OCI-M1 (cell line): ENCODE measurements at places on chromosomes 5 and 9.

DNA sequence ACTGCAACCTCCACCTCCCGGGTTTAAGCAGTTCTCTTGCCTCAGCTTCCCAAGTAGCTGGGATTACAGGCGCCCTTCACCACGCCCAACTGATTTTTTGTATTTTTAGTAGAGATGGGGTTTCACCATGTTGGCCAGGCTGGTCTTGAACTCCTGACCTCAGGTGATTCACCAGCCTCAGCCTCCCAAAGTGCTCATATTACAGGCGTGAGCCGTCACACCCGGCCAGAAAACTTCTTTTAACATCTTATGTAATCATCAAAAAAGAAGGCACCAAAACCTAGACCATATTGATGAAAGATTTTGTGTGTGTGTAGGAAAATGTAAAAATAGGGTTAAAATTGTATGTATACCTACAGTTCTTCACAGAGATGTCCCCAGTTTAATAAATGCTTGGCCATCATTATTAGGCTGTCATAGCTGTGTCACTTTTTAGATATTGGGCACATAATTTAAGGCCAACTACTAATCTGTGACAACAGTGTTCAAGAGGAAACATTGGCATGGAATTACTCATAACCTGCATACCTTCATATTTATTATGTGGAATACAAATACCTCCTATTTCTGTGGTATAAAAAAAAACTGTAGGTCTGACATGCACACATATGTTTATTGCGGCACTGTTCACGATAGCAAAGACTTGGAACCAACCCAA is 44.4 kb downstream of the RAD50 start:
- no peak for DNase-seq

DNA sequence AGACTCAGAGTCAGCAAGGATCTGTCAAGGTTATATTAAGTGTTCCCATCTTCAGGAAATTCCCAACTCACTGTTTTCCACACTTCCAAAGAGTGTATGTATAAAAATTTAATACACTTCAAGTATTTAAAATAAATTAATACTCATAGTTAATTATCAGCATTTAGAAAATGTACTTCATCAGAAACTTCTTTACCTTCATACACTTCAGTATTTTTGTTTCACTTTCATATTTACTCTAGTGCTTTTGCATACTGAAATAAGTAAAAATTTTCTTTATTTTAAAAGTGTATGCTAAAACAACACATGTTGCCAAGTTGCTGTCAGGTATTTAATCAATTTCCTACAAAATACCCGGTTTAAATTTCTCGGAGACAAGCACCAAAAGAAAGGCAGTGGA is 16.5 kb downstream of the RICTOR start:
- no peak for DNase-seq

GRCh38 chr5:127536687-127537086 is 19.2 kb downstream of the PRRC1 start:
- DNase-seq, result no peak

DNA sequence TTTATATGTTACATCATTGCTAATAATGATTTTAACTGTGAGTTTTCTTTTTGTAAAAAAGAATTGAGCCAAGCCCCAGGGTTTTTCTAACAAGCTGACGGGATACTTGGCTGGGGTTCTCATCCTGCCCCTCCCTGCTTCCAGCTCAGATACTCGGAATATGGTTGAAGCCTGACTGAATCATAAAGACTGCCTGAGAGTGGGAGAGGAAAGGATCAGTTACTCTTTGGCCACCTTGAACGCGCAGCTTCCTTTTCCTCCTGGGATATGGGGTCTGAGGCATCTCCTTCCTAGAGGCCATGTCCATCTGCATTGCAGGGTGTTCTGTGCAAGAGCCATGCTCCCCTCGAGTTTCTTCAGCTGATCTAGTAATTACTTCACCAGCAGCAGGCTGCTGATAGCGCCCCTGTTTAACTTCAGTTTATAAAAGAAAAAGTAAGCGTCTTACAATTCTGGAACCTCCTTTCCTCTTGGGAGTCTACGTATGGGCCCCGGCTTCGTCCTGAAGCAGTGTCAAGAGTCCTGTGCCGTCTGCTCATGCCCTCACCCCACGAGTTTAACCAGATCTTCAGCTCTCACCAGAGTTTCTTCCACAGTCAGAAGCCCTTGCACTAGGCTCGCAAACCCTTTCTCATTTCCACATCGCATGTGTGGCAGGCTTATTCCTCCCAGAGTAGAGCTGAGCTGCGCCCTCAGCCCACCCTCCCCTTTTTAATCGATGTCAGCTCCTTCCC is 130.0 kb downstream of the MVB12B start:
- no peak for DNase-seq

- DNase-seq, result no peak
Observed at GRCh38 chr9:130665029-130665430, 636 bp downstream of the PRDM12 start.

DNA sequence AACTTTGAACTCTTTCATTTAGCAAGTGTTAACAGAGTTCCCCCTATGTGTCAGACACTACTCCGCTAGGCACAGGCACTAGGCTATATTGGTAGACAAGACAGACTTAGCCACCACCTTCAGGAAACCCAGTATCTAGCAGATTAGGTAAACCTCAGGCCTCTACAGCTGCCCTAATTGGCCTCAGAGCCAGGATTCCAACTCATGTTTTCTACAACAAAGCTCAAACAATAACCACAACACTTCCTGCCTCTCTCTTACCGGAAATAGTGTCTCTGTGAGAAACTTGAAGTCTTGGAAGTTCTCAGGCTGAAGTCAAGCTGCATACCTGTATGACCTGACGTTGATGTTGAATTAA is 116.6 kb upstream of the SLC44A1 start:
- peak; percentile 58 for DNase-seq

DNA sequence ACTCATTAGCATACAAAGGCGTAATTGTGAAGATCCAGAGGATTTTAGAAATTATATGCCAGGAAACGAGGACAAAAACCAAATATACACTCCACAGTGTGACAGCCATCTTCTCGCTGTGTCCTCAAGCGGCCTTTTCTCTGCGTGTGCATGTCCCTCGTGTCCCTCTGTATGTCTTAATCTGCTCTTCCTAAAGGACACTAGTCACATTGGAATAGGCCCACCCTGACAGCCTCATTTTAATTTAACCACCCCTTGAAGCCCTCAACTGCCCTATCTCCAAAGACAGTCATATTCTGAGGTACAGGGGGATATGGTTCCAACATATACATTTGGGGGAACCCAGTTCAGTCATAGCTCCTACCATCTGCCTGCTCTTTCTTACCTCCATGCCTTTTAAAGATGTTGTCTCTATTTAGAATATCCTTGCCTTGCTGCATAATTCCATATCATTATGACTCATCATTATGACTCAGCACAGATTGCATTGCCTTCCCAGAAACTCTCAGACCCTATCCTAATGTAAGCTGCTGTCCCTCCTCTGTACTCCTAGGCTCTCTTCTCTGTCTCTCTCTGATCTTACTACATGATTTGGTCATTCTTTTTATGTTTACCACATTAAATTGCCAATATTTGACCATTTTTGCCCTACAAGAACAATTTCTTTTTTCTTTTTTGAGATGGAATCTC is 210.9 kb downstream of the AOPEP start:
- peak; percentile 72 for DNase-seq

DNA sequence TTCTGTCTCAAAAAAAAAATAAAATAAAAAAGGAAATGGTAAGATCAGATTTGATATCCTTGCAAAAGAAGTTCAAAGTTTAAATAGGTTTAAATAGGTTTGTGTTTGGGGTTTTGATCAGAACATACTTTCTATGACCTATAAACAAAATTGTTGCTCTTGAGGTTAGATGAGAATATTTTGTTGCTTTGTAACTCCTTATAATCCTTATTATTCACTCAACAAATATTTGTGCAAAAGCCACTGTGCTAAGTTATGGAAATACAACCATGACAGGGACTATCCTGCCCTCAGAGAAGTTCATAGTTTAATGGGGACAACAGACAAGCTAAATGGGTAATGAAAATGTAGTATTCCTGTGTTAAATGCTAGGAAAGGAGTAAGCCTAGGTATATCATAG is 71.5 kb downstream of the INVS start:
- DNase-seq, result no peak

DNA sequence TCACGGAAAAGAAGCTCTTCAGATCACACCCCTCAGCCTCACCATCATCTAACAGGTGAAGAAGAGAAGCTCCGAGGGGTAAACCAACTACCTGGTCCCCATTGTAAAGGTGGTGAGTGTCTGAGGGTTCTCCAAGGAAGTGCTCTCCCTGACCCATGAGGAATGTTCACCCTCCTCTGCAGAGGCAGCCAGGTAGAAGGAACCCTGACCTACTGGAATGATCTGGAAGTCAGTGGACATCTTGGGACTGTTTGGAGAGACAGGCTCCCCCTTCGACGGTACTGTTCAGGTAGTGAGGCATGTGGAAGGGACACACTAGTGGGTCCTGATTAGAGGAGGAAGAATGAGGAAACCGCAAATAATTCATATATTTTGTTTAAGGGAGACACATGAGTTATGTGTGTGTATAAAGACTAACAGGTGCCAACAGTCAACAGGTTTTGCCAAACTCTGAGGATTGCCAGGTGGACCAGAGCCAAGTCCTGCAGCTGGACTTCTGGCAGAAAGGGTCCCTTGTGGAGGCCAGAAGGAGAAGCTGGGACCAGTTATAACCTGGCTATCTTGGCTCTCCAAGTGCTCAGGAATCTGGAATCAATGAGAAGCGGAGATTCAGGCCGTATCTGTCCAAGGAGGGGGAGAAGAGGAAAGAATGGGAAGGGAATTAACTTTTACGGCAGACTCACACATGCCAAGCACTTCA is 3.0 kb upstream of the ZBTB34 start:
- no peak for DNase-seq

DNA sequence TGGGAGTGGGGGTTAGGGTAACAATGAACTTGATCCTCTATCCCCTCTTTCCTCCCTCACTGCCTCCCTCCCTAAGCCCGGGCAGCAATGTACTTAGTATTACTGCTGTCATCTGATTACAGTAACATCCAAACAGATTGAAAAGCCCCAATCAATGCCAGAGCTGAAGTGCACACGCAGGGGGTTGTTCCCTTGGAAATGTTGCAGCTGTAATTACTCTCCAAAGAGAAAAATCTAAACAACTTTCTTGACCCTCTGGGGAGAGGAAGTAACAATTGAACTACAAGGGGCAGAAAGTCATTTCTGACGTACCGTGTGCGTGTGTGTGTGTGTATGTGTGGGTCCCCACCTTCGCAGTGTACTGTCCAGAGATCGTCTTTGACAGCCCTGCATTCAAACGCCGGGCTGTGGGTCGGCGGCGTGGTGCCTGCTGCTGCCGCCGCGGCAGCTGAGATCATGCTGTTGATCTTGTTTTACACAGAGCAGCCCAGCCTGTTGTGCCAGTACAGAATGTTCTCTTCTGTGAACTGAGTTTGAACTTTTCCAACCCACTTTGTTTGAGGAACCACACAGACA is 66.0 kb upstream of the KLF9 start:
- DNase-seq, result no peak

DNA sequence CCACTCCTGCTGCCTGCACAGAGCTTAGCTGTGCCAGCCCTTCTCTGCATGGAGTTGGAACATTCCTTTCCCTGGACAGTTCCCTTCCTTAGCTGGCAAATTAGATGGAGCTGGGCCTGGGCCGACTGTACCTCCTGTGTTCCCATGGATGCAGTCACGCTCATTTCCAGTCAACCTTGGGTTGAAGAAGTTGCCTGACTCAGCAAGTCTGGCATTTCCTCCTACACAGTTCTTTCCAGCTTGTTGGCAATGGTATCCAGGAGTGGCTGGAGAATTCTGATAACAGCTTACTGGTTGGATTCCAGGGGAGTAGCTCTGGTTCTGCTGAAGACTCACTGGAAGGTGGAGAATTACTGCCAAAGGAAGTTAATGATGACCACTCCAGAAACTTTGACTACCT is 9.2 kb upstream of the TAF1L start:
- DNase-seq, result peak; percentile 37

- peak; percentile 18 for DNase-seq
Observed at GRCh38 chr9:124306098-124306735, 48.5 kb downstream of the NEK6 start.

DNA sequence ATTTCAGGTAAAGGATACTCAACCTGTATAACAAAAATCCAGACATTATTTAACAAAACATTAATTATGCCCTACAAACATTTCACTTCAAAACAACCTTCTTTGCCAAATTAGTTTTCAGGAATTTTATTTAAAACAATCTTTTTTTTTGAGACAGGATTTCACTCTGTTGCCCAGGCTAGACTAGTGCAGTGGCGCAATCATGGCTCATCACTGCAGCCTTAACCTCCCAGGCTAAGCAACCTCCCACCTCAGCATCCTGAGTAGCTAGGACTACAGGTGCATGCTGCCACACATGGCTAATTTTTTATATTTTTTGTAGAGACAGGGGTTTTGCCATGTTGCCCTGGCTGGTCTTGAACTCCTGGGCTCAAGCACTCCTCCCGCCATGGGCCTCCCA is 3.9 kb downstream of the FNIP1 start:
- no peak for DNase-seq

DNA sequence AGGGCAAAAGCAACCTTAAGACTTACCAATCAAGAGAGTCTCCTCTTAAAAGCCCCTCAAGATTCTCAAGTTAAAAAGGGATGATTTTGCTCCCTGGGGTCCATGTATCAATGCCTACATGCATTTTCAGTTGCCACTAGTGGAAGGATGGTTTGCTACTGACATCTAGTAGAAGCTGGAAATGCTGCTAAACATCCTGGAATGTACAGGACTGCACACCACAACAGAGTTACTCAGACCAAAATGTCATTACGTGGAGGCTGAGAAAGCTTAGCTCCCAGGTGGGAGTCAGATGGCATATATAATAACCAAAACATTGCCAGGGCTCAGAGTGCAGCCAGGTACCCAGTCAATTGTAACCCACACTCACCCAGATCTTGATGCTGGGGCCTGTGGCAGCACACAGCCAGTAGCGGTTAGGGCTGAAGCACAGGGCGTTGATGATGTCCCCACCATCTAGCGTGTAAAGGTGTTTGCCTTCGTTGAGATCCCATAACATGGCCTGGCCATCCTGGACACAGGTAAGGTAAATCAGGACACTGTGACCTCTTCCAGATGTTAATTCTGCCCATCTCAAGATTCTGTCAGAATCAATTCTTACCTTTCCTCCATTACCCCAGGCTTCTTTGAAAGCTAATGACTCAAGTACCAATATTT is 5.8 kb downstream of the RACK1 start:
- no peak for DNase-seq

DNA sequence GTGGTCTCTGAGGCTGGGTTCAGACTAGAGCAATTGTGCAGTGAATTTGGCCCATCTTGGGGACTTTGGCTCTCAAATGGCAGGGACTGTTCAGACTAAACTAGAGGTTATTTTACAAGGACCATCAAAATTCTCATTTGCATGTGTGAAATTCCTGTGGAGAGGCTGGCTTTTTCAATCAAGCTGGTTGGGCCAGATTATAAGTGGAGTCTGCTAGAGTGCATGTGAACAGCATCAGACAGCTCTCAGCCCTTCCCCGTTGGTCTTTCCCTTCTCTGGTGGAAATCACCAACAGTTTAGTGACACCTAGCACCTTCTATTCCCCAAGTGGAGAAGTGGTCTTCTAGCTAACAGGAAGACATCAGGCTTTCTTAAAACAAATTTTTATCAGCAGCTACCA is 301.3 kb downstream of the CWC27 start:
- DNase-seq, result no peak

DNA sequence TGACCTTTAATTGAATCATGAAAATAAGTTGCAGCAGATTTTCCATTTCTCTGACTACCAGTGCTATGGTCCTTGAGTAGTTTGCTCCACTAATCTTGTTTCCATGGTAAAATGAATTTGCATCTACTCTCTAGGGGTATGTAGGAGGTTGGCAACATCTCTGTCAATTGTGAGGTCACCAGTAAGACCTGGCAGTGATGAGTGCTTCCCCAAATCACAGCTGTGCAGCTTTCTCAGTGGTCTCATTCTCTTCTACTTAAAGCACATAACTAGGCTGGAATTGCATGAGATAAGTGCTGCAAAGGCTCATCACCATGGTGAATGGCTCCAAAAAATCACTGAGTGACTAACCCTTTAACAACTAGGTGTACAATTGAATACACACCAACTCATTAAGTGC is 36.3 kb downstream of the ADAMTS19 start:
- DNase-seq, result no peak
